ENCODE measurements at places on chromosomes 3 and 15. TPM values are rescaled to one million over a fixed set of nuclear protein-coding genes. Genes with fewer than 3 reads are reported as not detected.

The CCDC39 gene
- total RNA-seq = not detected

The SPESP1 gene
- 5.9 TPM for total RNA-seq

The CSTA gene
- total RNA-seq = 3.6 TPM

The CHRNA5 gene
- 20.3 TPM for total RNA-seq

The LSM3 gene
- 11.3 TPM for total RNA-seq

The KY gene
- total RNA-seq = 1.6 TPM

The GCNT3 gene
- 72.3 TPM for total RNA-seq

The CHRM5 gene
- total RNA-seq = not detected

The KLHL40 gene
- total RNA-seq = not detected

The SH2D7 gene
- 2.3 TPM for total RNA-seq

The SHISA5 gene
- 181 TPM for total RNA-seq

The TGFBR2 gene
- total RNA-seq = 144 TPM

The ACKR2 gene
- 5.0 TPM for total RNA-seq
